ENCODE measurements at places on chromosomes 4 and X.

DNA sequence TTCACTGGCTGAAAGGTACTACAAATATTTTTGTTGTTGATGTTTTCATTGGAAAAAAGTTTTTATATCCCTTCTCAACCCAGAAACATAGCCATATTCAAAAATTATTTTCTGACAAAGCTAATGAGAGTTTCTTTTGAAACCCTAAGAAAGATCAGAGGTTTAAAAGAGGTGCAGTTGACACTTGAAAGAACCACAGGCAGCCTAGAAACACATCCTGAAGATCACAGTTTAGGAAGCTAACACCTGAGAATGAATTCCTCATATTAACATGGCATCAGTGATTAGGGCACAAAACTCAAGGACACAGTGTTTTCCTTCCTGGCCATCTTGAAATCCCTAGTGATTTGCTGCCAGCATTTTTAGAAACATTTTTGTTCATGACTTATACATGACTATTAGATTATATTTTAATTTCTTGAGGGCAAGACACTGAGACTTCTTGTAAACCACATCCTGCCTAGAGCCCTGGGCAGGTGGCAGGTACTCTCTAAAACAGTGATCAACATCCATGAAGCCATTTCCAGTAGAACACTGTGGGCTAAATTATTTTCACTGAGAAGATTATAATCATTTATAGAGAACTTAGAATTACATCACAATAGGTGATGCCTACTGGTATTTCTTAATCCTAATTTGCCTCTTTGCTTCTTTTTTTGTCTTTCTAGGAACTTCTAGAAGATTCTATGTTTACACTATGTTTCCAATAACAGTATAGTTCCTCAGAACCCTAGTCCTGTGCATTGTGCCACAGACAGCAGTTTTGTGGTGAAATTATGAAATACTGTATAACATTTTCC is 80.0 kb downstream of the ARSJ start:
- DNase-seq, result no peak

- no peak for DNase-seq
Observed at GRCh38 chrX:63661676-63662075, 123.3 kb downstream of the ARHGEF9 start.

- peak; percentile 72 for DNase-seq
Observed at GRCh38 chr4:70914000-70914399, 11.8 kb downstream of the MOB1B start.

DNA sequence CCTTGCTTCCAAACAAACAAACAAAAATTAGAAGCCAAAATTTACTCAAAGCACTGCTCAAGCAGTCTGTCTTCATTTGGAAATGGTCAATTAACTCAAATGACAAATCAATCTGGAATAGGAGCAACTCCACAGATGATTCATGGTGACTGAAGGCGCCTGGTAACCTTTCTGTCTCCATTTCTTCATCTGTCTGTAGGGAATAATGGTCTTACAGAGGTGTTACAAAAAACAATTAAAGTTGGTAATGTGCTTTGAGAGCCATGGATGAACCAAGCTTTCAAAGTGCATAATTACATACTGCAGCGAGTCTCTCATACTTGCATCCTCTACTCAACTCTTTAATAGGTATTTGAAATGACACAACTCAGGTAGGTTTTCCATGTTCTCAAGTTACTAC is 38.3 kb upstream of the STAG2 start:
- no peak for DNase-seq

DNA sequence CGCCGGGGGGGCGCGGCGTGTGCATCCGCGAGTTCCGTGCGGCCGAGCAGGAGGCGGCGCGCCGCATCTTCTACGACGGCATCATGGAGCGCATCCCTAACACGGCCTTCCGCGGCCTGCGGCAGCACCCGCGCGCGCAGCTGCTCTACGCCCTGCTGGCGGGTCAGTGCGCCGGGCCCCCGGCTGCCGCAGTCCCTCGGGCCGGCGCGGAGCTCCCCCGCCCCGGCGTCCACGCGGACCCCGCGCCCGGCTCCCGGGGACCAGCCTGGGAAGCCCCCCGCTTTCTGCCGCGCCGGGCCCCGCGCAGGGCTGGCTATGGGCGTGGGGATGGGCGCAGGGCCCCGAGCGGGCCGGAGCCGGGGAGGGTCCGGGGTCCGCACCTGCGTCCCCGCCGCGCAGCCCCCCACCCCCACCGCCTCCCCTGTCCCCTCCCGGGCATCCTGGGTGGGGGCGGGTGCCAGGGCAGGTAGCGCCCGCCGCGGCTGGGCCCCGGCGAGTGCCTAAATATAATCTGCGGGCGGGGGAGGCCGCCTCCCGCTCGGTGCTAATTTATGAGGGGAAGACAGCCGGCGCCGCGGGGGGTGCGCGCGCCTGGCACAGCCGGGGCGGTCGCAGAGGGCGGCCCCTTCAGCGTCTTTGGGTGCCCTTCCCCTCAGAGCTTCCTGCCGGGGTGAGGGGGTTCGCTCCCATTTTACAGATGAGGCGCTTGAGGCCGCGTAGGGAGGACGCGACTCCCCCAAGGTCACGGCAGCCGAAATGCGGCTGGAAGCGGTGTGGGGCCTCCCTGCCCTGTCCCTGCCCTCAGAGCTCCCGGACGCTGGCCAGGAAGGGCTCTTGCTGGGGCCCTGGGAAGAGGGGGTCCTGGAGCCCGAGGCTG is 837 bp downstream of the NAT8L start:
- peak; percentile 32 for DNase-seq

GRCh38 chrX:116243039-116243438 is 72.5 kb downstream of the AGTR2 start:
- DNase-seq, result no peak

GRCh38 chrX:143571521-143571920 is 54.2 kb upstream of the SPANXN3 start:
- peak; percentile 41 for DNase-seq

- DNase-seq, result no peak
Observed at GRCh38 chrX:77431227-77431626, 16.0 kb upstream of the FGF16 start.

DNA sequence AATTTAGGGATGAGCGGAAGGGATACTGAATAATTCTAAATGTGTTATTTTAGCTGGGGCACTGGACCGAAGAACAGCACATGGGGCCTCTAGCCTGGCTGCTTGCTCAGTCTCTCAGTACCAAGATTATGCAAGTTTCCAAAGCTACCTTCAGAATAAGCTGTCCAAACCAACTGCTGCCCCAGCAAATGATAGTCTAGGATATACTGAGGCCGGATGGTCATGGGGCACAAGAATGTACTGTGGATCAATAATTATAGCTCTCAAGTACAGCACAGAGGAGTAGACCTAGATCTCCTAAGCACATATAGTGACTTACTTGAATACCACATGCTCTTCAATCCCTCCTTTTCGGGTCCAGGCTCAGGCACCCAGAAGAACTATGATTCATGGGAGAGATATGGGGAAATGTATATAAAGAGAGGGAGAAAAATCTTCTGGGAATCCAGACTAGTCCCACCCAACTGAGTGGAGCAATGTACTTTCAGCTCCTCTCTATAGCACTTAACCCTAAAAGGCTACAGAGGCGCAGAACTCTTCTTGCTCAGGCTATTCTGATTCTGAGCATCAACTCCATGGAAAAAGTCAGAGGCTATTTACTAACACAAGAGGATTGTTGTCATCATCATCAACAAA is 160.3 kb upstream of the GPC4 start:
- no peak for DNase-seq

DNA sequence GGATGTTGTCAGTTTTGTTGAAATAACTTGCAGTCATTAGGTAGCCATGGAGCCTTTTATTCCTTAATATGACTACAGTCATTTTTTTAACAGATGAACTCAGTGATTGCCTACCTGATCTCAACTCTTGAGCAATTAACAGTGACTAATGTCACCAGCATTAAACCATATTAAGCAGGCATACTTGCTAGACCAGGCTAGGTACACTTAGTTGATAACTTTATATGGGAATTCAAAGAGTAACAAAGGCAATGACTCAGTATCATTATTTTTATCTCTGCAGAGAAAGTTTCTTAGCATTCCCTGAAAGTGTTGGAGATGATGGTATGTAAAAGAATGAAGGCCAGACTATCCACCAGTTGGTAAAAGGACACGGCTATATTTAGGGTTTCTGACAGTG is at the start of gene C4orf54:
Gene C4orf54, minus strand, starts transcription at position 31 of the 400 bp plus-strand sequence. CDS start 3,180 bp downstream, outside the sequence.
- no peak for DNase-seq

DNA sequence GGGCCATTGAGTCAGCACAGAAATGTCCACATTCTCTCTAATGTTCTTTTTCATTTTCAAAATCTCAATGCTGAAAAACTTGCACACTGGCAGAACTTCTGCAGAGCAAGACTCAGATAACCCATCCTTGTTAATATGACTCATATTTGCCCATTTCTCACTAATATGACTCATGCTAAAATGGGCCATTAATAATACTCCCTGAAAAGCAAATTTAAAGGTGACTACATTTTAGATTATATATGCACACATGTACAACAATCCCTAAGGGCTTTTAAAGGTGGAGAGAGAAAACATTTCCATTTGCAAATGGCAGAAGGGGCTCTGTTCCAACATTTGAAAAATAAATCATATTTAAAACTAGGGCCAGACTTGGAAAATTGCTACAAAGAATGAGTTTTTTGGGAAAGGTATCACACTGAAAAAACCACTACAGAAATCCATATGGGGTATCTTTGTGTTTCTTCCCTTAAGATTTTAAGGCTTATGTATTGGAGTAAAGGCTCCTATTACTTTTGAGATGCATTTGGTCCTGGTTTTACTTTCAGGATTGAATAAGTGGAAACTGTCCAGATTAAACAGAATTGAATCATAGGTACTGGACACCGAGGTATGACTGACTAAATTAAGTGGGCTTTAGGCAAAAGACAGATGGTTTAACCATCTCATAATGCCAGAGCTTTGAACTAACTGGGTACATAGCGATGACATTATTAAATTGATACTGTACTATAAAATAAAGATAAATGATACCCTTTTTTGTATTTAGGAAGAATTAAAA is 30.0 kb downstream of the TLR2 start:
- peak; percentile 34 for DNase-seq

DNA sequence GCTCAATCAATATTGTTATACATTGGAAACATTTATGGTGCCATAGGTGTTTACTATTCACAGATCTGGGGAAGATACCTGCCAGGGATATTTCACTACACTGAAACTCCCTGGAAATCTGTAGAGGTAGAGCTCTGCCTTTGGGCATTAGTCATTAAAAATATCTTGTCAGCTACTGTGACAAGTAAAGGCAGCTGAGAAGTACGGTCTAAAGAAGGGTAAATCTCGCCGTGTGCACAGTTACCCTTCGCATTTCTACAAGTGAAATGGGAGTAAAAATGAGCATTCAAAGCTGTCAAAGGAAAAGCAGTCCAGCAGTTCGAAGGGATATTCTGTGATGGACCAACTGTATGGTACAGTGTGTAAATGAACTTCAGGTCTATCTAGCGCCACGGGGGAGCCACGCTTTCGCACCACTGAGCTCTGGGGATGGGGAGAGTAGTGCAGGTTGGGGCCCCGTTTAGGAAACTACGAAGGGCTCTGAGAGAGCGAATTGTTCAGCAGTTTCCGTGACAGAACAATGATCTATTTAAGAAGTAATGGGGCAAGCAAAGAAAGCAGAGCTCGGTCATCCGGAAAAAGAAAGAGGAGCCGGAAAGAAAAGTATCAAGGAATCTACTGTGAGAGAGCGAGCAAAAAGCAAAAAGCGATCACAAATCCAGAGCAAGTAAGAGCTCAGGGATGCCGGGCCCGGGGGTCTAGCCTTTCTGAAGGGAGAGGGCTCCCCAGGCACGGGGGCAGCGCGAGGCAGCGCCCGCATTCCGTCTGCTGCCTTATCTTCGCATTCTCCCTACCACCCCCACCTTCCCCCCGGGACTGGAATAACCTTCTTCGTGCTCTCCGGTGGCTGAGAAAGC is 646 bp downstream of the TIGD4 start:
- DNase-seq, result peak; percentile 43

- no peak for DNase-seq
Observed at GRCh38 chrX:150446151-150446550, 83.0 kb downstream of the MAMLD1 start.

GRCh38 chrX:40099055-40099958 is 1.5 kb upstream of the BCOR start:
- peak; percentile 53 for DNase-seq

DNA sequence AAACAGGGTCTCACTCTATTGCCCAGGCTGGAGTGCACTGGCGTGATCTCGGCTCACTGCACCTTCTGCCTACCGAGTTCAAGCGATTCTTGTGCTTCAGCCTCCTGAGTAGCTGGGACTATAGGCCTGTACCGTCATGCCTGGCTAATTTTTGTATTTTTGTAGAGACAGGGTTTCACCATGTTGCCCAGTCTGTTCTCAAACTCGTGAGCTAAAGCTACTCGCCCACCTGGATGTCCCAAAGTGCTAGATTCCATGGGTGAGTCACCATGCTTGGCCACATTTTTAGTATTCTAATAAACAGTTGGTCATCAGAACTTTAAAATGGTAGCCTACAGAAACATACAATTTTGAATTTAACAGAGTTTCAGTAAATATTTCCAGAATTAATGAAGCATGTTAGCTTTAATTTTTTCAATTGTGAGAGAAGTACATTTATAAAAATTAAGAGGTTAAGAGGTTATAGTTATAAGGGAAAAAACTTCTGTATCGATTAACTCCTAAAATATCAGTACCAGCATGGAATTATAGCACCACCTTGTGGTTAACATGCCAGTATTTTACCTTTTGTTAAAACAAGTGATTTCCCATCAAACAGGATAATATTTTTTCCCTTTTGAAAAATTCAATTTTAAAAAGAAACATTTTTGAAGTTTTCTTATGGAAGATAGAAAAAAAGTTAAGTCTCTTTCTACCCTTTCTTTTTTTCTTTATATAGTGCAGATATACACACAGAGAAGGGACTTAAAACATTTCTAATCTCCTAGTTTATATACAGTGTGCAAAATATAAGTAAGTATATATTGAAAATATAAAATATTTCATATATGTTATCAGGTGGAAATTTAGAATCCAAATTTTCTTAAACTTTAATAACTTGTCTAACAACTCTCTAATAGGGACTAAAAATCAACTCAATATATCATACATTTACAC is 35.4 kb downstream of the CEP44 start:
- peak; percentile 49 for DNase-seq

GRCh38 chr4:13984991-13985800 is 357.7 kb upstream of the BOD1L1 start:
- DNase-seq, result peak; percentile 10

- DNase-seq, result peak; percentile 58
Observed at GRCh38 chrX:20237864-20238263, 28.8 kb downstream of the RPS6KA3 start.

- DNase-seq, result no peak
Observed at GRCh38 chr4:84362896-84363655, 136.0 kb downstream of the NKX6-1 start.

DNA sequence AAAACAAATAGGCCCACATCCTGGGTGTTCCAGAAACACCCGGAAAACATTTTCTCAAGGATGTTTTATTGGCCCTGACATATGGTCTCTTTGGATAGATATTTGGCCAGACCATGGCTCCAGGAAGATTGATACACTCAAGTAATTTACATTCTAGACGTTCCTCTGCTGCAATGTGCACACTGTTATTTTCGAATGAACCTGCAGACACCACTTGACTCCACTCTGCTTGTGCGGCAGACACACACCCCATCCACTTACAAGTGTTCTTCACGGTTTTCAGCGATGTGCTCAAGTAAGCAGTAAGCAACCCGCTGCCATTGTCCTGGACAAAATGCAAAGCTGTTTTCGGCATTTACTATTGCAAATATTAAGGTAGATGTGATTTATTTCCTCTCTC is 12.0 kb upstream of the GPM6A start:
- no peak for DNase-seq

Data from ELR (cell line).